Activated T-helper 2 cell treated with anti-CD3 and anti-CD28 coated beads, Interferon-gamma antibody, Interleukin-2, Interleukin-4, amounts not matched to agents 10 μg/mL and 5 μg/mL and 100 μg/mL, durations not matched to agents 14 hours and 24 hours and 36 hours (primary cell): ENCODE measurements at places on chromosomes 6 and 20.

GRCh38 chr6:118353564-118353963, 194.5 kb upstream of the PLN start:
- DNase-seq: no peak
- no peak overlapping the region for H3K4me3 ChIP-seq
- H3K27ac ChIP-seq: no peak overlapping the region
- H3K27me3 ChIP-seq: peaks cover 12% of the 10 kb centered on the region

- no peak for DNase-seq
- no peaks in the 10 kb centered on the region for H3K4me1 ChIP-seq
- no peak overlapping the region for H3K27ac ChIP-seq
- no peak overlapping the region for H3K4me3 ChIP-seq
- no peaks in the 10 kb centered on the region for H3K27me3 ChIP-seq
These were observed 11.1 kb upstream of the NOTCH4 start for GRCh38 chr6:32234934-32235333.

DNA sequence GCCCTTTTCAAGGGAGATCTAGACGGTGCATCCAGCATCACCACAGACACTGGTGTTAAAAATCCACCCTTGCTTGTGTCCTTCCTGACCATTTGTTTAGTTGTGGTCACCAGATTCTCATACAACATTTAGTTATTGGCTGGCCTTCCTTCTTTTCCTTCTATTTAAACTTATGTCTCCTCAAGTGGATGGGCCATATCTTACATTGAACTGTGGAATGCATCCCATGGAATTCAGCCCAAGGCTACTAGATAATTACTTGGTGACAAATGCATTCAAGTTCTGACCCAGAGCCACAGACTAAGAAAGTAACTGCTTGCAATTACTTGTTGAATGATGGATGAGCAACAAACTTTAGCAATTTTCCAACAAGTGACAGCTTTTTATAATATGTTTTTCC, 198.9 kb upstream of the SSTR4 start:
- H3K27me3 ChIP-seq: no peaks in the 10 kb centered on the region
- no peak overlapping the region for H3K4me3 ChIP-seq
- no peak overlapping the region for H3K27ac ChIP-seq

GRCh38 chr6:5199702-5200101, 61.0 kb downstream of the LYRM4 start:
- peaks cover 12% of the 10 kb centered on the region for H3K4me1 ChIP-seq
- H3K4me3 ChIP-seq: no peak overlapping the region
- no peaks in the 10 kb centered on the region for H3K27me3 ChIP-seq

DNA sequence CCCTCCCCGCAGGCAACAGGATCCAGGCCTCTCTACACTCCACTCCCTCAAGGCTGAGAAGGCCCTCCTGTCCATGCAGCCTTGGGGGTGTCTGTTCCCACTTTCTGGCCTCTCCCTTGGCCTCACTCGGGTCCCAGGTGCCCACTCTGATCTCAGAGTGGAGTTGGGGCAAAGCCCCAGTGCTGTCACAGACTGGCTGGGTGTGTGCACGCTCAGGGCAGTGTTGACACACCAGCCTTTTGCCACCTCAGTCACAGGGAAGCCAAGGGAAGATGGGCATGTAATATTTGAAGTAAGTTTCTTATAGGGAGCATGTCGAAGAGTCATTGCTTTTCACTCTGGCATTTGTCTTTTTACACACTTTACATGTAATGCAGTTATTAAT, 44.9 kb downstream of the HLA-DRA start:
- no peak for DNase-seq
- H3K27me3 ChIP-seq: peaks cover 30% of the 10 kb centered on the region
- H3K36me3 ChIP-seq: no peaks in the 10 kb centered on the region

DNA sequence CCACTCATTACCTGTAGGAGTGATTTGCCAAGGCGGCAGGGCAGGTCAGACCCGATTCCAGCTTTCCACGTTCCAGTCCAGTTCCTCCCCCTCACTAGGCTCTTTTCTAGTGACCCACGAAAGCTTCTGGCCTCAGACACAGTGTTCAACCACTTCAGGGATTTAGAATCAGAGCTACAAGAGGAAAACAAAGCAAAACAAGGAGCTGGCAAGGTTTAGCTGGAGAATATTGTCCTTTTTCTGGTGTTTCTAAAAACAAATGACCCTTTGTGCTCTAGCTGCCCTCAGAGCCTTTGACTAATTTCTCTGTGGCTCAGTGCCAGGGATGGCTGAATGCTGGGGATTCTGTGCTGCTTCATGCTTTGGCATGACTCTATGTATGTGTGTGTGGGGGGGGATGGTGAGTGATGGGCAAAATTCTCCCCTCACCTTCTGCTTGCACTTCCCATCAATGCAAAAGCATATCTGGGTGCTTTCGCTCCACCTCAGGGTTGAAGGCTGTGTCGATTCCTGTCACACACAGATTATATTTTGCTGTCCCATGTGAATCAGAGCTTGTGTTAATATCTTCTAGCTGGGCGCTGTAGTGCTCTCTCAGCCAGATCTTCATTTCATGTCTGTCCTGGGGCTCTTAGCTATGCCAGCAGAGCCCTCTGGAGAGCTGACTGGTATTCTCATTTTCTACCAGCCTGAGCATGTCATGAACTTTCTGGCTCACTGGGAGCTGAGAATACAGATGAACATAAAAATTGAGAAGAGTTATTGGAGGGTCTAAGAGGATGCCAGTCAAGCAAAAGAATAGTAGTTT, 19.3 kb upstream of the NEDD9 start:
- no peak for DNase-seq
- H3K27me3 ChIP-seq: no peaks in the 10 kb centered on the region
- no peak overlapping the region for H3K27ac ChIP-seq
- peaks cover 7% of the 10 kb centered on the region for H3K4me1 ChIP-seq

GRCh38 chr6:108903796-108904195, 55.6 kb downstream of the ARMC2 start:
- H3K36me3 ChIP-seq: peaks cover 7% of the 10 kb centered on the region
- no peak overlapping the region for H3K4me3 ChIP-seq
- peaks cover 27% of the 10 kb centered on the region for H3K27me3 ChIP-seq
- peaks cover 23% of the 10 kb centered on the region for H3K4me1 ChIP-seq
- no peak overlapping the region for H3K27ac ChIP-seq
- no peak for DNase-seq

GRCh38 chr6:33177552-33178446, 14.5 kb downstream of the COL11A2 start:
- DNase-seq: no peak
- H3K36me3 ChIP-seq: peaks cover 3% of the 10 kb centered on the region
- H3K4me1 ChIP-seq: peaks cover 2% of the 10 kb centered on the region
- no peak overlapping the region for H3K4me3 ChIP-seq
- no peak overlapping the region for H3K27ac ChIP-seq
- peaks cover 2% of the 10 kb centered on the region for H3K27me3 ChIP-seq

DNA sequence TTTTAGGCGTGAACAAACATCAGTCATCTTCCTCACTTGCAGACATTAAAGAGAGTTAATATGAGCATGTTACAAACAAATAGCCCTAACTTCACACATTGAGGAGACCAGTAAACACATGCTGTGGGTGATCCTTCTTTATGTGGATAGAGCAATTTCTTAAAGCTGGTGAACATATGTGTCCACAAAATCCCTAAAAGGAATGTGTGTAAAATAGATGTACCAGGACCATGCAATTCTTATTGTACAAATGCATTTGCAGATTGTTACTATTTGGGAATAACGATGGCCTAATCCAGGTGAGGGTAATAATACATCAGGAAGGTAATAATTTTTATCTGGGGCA, 228.9 kb downstream of the ALDH8A1 start:
- H3K4me1 ChIP-seq: no peaks in the 10 kb centered on the region
- H3K4me3 ChIP-seq: no peak overlapping the region
- H3K27me3 ChIP-seq: peaks cover 17% of the 10 kb centered on the region
- no peaks in the 10 kb centered on the region for H3K36me3 ChIP-seq

DNA sequence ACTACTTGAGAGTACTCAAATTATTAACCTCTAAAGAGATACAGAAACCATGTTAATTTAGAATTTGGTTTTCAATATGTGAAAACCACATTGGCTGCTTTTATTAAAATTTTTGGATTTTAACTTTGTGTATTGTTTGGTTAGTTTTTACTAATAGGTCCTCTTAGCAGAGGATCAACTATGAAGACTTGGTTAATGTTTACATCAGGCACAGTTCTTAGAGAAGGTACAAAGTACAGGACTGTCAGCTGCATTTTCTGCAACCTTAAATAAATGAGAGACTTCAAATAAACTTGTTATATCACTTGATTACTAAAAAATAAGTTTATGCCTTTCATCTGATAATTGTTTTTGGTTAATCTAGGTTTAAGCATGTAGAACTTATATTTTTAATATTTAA, 89.1 kb downstream of the PHF3 start:
- H3K36me3 ChIP-seq: no peaks in the 10 kb centered on the region
- no peaks in the 10 kb centered on the region for H3K4me1 ChIP-seq
- H3K4me3 ChIP-seq: no peak overlapping the region
- no peak for DNase-seq

GRCh38 chr6:49565855-49566254, 15.4 kb downstream of the C6orf141 start:
- no peaks in the 10 kb centered on the region for H3K36me3 ChIP-seq
- H3K27me3 ChIP-seq: peaks cover 3% of the 10 kb centered on the region
- H3K4me3 ChIP-seq: no peak overlapping the region
- H3K27ac ChIP-seq: no peak overlapping the region
- peaks cover 2% of the 10 kb centered on the region for H3K4me1 ChIP-seq
- no peak for DNase-seq

DNA sequence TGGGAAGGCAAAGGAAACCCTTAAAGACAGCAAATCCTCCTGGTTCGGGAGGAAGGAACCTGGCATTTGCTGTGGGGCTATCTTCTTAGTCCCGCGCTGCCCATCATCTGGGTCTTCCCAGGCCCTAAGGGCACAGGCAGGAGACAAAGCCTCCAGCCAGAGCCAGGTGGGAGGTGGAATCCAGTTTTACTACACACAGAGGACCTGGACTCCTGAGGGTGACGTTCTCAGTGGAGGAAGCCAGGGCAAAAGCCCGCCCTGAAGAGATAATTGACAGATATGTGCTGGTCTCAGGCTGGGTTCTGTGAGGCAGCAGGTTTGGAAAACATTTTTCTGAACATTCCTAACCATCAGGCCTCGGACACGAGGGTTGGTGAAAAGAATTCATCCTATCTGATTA, 88.4 kb upstream of the AGPAT4 start:
- no peak overlapping the region for H3K4me3 ChIP-seq
- no peaks in the 10 kb centered on the region for H3K36me3 ChIP-seq
- DNase-seq: no peak
- H3K27ac ChIP-seq: no peak overlapping the region
- H3K27me3 ChIP-seq: no peaks in the 10 kb centered on the region

- DNase-seq: no peak
- peaks cover 42% of the 10 kb centered on the region for H3K4me1 ChIP-seq
- no peaks in the 10 kb centered on the region for H3K27me3 ChIP-seq
These were observed 69.4 kb downstream of the CPNE5 start for GRCh38 chr6:36769676-36770499.

- no peak overlapping the region for H3K27ac ChIP-seq
- no peaks in the 10 kb centered on the region for H3K4me1 ChIP-seq
- H3K4me3 ChIP-seq: no peak overlapping the region
- no peaks in the 10 kb centered on the region for H3K36me3 ChIP-seq
- no peak for DNase-seq
These were observed 48.3 kb downstream of the OR2B6 start for GRCh38 chr6:28005152-28005890.

DNA sequence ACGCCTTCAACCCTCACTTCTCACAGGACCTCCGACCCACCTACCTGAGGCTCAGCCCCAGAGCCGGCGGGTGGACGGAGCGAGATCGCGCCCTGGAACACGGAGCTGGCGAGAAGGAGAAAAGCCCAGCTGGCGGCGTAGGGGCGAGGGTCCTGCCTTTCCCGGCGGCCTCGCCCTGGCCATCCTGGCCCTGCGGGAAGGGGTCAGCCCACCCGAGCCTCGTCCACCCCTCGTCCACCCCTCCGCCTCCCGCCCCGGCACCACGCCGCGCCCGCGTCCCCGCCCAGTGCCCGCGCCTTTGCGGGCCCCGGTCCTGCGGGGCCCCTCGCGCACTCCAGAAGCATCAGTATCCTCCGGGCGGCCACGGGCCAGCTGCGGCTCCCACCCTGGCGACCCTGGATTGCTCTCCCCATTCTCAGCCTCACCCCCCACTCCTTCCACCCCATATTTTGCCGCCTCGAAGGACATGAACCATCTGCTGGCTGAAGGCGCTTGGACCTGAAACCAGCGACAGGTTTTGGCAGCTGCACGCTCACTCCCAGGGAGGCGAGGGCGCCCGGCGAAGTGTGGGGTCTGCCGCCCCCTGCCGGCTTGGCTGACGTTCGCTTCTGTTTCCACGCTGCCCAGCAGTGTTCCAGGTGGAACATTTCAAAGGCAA, 65.1 kb downstream of the PLG start:
- H3K4me3 ChIP-seq: peak overlapping the region; percentile 70
- peak; percentile 32 for DNase-seq
- H3K27ac ChIP-seq: no peak overlapping the region
- H3K4me1 ChIP-seq: peaks cover 2% of the 10 kb centered on the region
- H3K36me3 ChIP-seq: no peaks in the 10 kb centered on the region

DNA sequence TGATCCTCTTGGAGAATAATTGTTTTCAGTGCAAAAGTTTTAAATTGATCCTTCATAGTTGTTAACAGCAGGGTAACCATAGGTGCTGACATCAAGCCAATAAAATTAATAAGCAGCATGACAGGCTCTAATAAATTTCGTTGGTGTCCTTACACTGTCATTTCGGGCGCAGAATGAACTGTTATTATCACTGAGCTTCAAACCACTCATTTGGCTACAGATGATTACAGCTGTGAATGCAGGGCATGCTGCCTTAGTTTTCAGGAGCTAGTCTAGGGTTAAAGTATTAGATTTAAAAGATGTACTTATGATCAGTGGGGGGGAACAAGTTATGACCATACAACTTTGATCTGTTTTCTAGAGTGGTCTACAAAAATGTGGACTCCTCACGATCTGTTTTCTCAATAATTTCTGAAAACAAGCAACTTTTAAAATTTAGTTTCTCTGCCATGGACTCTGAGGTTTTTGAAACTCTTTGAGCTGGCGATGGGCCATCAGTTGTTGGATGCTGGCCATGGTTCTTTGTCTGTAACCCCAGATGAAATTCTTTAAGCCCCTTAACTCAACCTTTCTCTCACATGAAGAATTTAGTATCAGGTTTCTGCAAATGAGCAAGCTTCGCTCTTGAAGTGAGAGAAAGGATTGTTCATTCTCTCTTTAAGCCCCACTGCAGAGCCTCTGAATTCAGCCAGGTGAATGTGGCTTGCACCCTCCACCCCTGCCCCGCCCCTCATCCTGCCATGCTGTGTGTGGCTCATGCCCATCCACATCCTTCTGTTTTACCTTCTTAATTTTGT, 99.1 kb upstream of the MTHFD1L start:
- H3K27me3 ChIP-seq: peaks cover 5% of the 10 kb centered on the region
- H3K36me3 ChIP-seq: no peaks in the 10 kb centered on the region
- no peaks in the 10 kb centered on the region for H3K4me1 ChIP-seq
- no peak for DNase-seq
- no peak overlapping the region for H3K27ac ChIP-seq
- H3K4me3 ChIP-seq: no peak overlapping the region

DNA sequence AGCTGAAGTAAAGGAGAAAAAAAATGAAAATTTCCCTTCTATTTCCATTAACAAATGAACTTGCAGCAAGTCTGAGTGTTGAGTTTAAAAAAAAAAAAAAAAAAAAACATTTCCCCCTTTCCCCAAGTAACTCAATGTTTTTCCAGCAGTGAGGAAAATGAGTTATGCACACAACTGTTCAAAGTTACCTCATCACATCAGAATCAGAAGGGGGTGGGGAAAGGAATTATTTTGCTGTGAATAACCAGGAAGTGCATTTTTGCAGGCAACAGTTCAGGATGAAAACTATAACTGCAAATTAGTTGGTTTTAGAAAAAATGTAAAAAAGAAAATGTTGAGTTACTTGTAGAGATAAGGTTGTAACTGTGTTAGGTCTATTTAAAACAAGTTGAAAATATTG, 568.9 kb upstream of the CITED2 start:
- no peaks in the 10 kb centered on the region for H3K36me3 ChIP-seq
- no peak overlapping the region for H3K27ac ChIP-seq
- H3K27me3 ChIP-seq: peaks cover 2% of the 10 kb centered on the region
- peaks cover 5% of the 10 kb centered on the region for H3K4me1 ChIP-seq
- no peak for DNase-seq
